ENCODE measurements at places on chromosomes 7 and 10.

DNA sequence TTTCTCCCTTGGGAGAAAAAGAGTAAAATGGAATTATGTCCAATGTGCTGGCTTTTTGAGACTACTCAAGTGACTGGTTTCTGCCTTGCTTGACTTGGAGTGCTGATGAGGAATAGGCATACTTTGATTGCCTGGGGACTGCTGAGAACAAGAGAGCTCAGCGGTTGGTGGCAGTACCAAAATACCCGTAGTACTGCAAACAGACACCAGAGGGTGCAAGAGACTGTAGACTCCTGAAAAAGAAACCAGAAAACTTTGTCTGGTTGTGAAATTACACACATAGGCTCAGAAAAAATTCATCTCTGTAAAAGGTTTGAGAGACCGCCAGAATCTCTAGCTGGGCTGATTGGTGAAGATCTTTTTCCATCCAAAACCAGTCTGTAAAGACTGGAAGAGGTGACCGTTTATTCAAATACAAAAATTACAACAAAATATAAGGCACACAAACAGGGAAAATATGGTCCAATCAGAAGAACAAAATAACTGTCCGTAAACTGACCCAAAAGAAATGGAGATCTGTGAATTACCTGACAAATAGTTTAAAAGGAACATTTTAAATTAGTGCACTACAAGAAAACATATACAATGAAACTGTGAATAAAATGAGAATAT, 18.5 kb downstream of the BICC1 start:
- DNase-seq = peak; percentile 97

- DNase-seq = no peak
These were observed 37.4 kb downstream of the AMZ1 start for GRCh38 chr7:2725178-2726105.

DNA sequence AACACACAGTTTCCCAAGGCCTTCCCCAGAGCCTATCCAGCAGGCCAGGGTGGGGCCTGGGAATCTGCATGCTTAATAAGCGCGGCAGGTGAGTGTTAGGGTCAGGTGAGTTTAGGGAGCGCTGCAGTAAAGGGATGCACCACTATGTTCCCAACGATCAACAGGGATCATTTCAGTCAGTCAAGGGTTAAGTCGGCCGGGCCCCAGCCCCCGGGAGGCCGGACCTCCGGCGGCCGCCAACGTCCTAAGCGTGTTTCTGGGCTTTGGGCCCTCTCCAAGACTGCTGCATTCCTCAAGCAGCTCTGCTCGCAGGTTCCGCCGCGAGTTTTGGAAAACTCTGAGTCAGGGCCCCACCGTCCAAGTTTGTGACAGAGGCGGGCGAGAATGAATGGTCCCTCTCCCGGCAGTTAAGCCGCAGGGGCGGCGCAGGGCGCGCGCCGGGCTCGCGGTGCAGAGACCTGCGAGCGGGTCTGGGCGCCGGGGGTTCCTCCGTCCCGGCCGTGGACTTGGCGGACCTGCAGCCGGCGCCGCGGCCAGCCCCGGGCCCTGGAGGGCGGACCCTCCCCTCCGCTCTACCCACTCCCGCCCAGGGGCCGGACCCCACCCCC, 81.6 kb downstream of the ARHGAP22 start:
- peak; percentile 86 for DNase-seq

GRCh38 chr7:106552645-106553445, 108.1 kb downstream of the CCDC71L start:
- DNase-seq = no peak

DNA sequence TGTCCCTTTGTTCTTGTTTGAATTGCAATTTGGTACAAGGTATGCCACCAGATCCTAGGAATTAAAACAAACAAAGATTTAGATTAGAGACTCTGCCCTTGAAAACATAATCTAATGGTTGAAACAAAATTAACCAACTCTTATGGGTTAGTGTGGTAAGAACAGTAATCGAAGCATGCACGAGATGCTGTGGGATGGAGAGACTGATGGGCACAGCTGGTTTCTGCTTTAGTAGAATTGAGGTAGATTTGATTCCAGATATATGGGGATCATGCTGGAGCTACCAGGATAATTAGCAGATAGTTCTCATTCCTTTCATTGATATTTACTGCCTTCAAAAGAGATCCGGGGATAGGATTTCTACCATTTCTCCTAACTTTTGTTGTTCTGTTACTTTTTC, 20.4 kb upstream of the SEMA4G start:
- DNase-seq = no peak
